ENCODE measurements at places on chromosomes 7 and 10.
A peak's percentile ranks its signal among the peaks of the same experiment; 100 is the strongest.

- DNase-seq = no peak
Observed at GRCh38 chr7:107628461-107629064, 32.1 kb upstream of the SLC26A4 start.

DNA sequence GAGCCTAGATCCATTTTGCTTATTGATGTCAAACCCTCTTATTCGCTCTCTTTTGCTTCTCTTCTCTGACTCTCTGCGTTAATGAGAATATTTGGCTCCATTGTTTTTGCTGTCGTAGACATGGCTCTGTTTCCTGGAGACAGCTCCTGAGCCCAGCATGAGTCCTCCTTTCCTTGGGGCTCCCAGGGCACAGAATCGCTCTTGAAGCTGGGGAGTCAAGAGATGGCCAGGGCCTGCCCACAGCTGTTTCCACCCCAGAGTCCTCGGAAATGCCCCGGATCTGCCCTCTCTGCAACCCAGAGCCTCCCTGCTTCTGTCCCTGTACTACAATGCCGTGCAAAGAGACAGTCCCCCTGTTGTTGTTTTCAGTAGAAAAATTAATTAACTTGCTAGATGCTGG is 566.7 kb upstream of the FOXK1 start:
- no peak for DNase-seq

GRCh38 chr10:101495324-101495925 is 92.6 kb downstream of the POLL start:
- no peak for DNase-seq

DNA sequence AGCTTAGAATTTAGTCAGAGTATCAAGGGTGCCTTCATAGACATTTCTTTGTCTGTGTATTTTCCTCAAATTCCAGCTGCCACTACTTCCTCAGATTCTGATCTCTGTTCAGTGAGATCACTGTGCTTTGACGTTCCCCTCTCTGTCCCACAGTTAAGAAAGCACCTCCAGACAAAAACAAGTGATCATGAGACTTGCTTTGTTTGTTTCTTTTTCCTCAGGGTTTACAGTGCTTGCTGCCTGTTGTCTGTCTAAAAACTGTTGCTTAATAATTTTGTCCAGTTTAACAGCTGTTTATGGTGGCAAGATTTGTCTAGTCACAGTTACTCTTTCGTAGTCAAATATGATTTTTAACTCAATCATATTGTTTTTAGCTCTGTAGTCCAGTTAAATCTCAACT is 29.1 kb downstream of the TRUB1 start:
- DNase-seq = no peak

- DNase-seq = no peak
Observed at GRCh38 chr10:72490951-72491350, 134.9 kb downstream of the MICU1 start.

DNA sequence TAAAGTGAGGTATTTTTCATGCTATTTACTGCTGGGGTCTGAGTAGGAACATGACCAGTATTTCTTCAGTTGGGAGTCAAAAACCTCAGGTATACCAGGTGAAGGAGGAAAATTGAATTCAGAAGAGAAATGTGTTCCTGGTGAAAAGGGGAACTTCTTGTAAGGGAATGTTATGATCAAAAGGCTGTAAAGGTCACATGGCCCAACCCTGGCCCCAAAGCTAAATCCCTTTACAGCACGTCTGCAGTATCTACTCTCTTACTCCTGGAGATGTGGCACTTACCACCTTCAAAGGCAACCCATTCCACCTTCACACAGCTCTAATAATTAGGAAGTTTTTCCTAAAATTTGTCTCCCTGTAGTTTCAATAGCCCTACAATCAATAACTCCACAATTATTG is 15.2 kb downstream of the PIK3AP1 start:
- no peak for DNase-seq

- no peak for DNase-seq
Observed at GRCh38 chr7:142180426-142180825, 68.9 kb downstream of the MGAM2 start.

GRCh38 chr7:2903682-2904162 is 59.6 kb upstream of the GNA12 start:
- DNase-seq = no peak

DNA sequence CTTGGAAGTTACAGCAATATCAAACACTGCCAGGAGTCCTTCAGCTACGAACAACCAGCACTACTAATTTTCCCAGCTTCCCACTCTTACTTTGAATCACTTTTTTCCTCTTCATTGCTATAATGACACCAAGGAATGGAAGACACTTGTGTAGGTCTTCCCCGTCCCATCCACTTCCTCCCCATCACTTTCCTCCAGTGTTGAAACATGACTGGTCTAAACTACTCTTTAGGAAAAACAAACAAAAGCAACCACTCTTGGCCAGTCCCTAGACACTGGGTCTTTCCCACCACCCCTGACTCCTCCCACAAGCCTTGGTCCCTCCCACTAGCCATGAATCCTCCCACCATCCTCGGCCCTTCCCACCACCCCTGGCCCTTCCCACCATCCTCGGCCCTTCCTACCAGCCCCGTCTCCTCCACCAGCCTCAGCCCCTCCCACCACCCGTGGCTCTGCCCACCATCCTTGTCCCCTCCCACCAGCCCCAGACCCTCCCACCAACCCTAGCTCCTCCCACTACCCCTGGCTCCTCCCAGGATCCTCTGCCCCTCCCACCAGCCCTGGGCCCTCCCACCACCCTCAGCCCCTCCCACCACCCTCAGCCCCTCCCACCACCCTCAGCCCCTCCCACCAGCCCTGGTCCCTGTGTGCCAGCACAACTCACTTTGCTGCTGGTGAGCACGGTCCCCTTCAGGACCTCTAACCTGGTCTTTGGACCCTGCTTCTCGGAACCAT is 68.5 kb downstream of the CXCL12 start:
- no peak for DNase-seq

- DNase-seq = no peak
Observed at GRCh38 chr10:36882781-36883180, 242.6 kb upstream of the ANKRD30A start.

DNA sequence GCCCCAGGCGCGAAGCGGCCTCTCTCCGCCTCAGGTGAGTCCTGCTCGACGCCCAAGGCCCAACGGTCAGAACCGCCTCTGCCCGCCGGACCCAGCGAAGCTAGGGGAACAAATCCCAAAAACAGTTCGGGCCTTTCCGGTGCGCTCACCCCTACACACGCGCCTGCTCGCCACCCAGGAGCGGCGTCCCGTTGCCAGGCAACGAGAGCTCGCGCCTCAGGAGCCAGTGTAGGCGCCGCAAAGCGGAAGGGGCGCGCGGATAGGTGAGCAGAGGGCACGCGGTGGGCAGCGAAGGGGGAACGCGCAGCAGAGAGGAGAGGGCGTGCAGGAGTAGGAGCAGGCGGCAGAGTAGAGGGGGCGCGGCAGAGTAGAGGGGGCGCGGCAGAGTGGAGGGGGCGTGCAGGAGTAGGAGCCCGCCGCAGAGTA is at the start of the genes DYDC1 and DYDC2:
Gene DYDC1 (minus strand): TSS at position 193 of the 426 bp plus-strand sequence. CDS start 4,154 bp downstream, outside the sequence.
Gene DYDC2 (plus strand): TSS at position 219 of the 426 bp plus-strand sequence. CDS start 5,663 bp downstream, outside the sequence.
- peak; percentile 0 for DNase-seq

- no peak for DNase-seq
Observed at GRCh38 chr7:64959072-64959747, 31.6 kb downstream of the ZNF117 start.

DNA sequence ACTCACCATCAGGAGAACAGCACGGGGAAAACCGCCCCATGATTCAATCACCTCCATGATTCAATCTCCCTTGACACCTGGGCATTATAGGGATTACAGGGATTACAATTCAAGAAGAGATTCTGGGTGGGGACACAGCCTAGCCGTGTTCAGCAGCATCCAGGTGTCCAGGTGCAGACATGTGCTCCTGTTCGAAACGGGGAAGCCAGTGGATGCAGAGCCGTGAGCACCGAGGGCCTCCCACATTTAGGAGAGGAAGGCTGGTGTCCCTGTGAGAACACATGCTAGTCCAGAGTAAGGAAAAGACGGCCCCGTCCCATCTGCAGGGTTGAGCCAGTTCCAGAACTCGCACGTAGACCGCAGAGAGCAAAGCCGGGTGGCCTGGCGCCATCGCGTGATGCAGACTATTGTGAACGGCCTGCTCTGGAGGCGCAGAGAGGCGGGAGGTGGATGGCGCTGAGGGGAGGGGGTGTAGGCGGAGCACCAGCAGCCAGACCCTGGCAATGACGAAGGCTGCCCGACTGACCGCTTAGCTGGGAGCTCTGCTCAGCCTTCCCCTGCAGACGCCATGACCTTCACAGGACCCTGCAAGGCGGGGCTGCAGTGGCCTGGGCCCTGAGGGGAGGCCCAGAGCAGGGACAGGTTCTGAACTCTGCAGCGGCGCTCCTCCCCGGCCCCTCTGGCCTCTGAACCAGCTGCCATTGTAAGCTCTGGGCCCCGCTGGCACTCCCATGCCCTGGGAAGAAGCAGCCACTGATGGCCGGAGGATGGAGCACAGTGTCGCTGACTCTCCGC is 141.6 kb upstream of the TCERG1L start:
- DNase-seq = no peak

DNA sequence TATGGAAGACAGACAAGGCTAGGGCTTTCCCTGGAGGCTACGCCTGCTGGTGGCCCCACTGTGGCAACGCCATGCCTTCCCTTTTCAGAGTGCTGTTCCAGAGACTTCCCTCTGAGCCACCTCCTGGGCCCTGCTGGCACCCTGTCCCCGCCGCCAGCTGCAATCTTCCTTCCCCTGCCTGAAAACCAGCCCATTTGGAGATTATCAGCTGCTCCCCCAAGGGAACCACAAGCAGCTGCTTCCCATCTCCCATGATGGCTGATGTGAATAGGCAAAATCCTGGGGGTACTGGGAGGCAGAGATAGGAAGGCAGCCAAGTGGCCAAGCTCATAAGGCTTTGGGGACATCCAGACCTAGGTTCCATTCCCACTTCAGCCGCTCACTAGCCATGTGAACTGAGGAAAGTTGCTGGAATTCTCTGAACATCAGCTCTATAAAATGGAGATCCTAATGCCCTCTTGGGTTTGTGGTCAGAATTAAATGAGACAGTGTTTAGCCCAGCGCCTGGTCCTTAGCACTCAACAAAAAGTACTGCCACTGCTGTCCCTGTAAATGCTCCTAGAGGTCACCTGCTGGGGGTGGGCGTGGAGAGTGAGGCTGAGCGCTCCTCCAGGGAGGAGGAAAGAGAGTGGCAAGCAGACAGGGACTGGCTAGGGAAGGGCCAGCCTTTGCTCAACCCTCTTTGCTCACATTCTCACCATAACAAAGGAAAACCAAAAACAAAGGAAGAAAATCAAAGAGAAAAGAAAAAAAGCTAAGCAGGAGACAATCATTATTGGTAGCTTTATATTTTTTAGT is 5.9 kb downstream of the TSPAN33 start:
- DNase-seq = no peak

DNA sequence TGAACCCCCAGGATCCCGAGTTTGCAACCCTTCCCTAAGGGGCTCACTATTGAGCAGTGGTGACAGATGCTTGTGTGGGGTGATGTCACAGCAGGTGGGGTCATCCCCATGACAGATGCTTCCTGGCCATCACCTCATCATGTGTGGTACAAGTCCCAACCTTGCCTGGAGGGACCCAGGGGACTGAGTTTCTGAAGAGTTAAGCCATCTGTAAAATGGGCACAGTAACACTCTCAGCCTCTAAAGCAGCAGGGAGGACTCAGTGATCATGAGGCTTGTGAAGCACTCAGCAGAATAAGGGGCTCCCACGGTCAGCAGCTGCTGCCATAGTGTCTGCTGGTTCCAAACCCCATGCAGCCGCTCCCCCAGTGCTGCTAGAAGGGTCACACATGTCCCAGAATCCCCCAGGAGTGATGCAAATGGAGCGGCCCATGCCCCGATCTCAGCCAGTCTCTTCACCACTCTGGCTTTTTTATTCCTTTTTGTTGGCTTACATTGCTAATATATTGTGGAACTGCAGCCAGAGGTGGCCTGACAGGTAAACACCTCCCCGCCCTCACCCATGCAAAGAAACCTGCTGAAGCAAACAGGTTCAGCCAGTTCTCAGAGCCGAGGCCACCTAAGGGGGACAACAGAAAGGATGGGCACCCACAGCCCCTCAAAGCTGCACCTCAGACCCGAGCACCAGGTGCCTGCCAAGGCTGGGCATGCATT is 102.1 kb upstream of the PDGFA start:
- no peak for DNase-seq

GRCh38 chr10:1153251-1153763 is 97.1 kb downstream of the WDR37 start:
- no peak for DNase-seq

DNA sequence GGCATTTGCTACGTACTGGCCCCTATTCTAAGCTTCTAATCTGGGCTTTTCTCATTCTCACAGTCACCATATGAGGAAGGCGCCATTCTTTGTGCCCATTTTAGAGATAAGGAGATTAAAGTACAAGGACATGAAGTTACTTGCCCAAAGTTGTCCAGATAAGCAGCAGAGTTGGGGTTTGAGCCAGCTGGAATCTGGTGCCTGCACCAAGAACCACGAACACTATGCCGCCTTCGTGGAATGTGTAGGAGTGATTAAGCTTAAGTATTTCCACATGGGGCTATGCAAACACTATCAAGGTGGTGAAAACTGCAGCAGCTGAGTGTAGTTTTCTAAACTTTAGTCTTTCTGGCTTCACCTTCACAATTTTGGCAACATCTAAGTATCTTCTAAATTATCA is 342.7 kb upstream of the ETV1 start:
- peak; percentile 3 for DNase-seq

- no peak for DNase-seq
Observed at GRCh38 chr10:1323951-1324350, 267.8 kb downstream of the WDR37 start.

- DNase-seq = no peak
Observed at GRCh38 chr10:90412582-90412981, 445.3 kb downstream of the HTR7 start.

- no peak for DNase-seq
Observed at GRCh38 chr7:7695111-7695817, 23.1 kb downstream of the RPA3 start.

DNA sequence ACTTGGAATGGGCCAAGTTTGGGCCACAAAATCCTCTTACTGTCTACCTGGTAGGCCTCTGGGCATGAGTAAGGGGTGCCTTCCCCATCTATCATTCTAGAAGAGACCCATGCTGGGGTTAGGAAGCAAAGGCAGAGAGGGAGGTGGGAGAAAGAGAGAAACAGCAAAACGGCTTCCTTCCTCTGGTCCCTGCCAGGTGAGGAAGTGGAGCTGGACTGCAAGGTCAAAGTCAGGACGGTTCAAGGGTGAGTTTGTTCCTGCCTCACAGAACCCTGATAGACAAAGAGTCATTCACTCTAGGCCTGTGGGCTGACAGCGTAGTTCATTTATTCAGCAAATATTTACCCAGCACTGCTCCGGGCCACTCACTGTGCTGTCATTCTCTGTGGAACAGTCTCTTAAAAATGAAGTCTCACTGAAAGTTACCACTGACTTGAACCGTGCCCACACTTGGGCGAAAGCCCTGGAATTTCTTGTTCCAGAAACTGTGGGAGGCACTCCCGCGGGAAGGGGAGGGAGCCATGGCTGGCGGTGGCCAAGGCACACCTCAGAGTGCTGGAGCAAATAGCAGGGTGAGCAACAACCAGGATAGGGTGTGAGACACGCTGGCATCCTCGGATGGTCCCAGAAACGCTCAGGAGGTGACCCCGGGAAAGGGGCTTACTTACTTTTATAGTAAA is 26.2 kb upstream of the ECHDC3 start:
- no peak for DNase-seq

- no peak for DNase-seq
Observed at GRCh38 chr10:29681676-29682448, 47.1 kb upstream of the SVIL start.

Data from GM04504 (cell line).